ENCODE measurements at places on chromosomes 16 and 17.

DNA sequence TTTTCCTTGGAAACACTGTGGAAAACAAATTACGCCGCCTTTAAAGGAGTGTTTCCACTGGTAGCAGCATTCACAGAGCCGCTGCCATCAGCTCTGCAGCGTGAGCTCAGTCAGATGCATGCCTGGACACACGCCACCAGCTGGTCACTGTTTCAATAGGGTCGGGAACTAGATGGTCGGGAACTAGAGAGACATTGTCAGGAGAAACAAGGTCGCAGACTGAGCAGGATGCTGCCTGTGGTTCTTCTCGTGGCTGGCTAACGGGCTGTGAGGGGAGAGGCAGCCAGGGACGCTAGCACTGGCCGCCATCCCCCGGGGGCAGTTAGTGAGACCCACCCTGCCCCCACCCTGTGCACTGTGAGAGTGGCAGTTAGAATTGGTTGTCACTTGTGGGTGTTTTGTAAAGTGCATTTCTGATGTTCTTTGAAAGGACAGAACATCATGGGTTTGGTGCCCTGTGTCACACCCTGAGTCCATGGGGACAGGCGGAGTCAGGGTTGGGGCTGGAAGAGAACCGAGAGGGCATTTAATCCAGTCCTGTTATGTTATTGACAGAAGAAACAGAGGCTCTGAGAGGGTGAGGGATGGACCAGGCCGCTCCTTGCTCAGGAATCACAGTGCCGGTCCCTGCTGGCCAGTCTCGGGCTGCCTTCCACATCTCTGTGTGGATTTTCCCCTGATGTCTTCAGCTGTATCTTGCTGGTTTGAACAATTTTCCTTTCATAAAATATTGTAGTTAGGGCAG lies 86.3 kb downstream of the SPECC1 start:
- no peak for DNase-seq

DNA sequence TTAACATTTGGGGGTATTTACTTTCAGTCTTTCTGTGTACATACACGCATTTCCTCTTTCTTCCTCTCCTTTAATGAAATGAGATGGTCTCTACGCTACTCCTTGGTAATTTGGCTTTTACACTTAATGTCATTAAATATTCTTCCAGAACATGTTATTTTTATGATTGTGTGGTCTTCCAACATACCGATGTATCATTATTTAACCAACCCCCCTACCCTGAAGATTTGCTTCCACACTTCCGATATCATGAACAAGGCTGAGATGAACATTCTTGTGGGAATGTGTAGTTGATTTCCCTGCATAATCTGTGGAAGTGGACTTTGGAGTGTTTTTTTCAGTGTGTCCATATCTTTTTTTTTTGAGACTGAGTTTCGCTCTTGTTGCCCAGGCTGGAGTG lies 2.3 kb upstream of the PGS1 start:
- no peak for DNase-seq

DNA sequence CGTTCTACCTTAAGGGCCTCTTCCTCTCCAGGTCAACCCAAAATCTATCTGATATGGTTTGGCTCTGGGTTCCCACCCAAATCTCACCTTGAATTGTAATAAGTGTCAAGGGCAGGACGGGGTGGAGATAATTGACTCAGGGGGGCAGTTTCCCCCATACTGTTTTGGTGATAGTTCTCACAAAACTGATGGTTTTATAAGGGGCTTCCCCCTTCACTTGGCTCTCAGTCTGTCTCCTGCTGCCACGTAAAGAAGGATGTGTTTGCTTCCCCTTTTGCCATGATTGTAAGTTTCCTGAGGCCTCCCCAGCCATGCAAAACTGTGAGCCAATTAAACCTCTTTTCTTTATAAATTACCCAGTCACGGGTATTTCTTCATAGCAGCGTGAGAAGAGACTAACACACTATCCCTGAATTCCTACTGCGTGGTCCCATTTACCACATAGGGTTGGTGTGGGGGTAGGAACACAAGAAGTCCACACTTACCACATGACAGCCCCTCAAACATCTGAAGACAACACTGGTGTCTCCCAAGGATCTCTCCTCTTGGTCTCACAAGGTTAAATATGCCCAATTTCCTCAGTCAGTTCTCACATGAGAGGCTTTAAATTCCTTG lies 8.2 kb downstream of the COTL1 start:
- DNase-seq = no peak

DNA sequence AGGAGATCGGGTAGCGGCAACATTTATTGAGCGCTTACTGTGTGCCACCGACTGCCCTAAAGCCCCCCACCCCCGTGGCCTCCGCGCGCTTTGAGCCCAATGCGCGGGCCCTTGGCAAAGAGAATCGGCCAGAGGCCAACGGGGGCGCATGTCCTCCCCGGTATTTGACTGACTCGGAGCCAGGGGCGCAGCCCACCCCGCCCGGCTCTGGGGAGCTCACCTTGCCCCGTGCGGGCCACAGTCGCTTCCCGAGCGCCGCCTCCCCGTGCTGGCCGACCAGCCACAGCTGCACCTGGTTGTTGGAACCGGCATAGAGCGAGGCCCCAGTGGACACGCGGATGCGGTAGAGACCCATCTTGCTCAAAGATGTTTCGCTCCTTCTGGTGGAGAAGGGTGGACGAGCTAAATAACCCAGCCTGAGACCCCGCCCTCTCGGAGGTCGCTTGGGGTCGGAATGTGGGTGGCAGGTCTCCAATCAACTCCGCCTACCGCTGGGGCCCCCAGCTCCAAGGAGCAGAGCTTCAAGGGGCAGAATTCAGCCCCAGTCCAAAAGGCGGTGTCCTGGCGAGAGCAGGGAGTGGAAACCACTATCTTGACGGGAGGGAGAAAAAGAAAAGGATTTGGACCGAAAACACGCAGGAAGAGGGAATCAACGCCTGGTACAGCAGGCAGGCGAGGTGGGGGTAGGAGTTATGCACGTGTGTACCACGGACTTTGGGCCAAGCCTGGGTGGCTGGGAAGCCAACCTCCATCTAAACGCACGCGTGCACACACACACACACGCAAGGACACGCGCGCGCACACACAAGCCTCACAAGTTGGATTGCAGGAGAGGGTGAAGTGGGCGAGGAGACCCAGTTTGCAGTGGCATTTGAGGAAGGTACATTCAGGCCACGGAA lies at the start of gene ALOX15:
ALOX15 (minus strand) TSS at position 382 of the 899 bp plus-strand sequence; CDS start at position 355, 27 bp downstream.
- DNase-seq = no peak

- no peak for DNase-seq
These were observed 12.9 kb downstream of the CMIP start for GRCh38 chr16:81457326-81458133.

GRCh38 chr17:27338536-27338985 lies 44.6 kb downstream of the WSB1 start:
- DNase-seq = no peak

DNA sequence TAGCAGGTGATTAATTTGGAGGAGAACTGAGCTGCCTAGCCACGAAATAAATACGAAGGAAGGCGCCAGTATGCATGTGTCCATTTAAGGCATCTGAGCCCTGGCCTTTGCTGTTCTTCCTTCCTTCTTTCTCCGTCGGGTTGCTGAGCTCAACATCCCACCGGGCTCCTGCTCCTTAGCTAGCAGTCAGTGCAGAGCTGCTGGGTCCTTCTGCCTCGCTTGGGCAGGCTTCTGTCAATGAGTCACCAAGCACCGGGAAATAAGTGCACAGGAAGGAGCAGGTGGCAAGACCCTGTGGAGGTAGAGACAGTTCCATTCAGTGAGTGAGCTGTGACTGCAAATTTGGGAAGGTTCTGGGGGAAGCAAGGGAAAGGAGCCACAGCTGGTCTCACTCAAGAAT lies 120.7 kb downstream of the CCDC182 start:
- no peak for DNase-seq

DNA sequence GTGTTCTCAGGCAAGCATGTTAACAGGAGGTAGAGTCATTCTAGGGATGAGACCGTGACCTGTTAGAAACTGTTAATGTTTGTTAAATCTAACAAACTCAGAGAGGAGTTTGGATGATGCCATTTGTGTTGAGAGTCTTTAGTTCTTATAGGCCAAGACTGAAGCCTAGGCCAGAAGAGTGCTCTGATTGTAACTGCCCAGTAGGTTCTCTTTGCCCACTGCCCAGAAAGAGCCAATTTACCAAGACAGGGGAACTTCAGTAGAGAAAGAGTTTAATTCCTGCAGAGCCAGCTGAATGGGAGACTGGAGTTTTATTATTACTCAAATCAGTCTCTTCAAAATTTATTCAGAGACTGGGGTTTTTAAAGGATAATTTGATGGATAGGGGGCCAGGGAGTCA lies 42.5 kb downstream of the ARHGAP44 start:
- DNase-seq = no peak

DNA sequence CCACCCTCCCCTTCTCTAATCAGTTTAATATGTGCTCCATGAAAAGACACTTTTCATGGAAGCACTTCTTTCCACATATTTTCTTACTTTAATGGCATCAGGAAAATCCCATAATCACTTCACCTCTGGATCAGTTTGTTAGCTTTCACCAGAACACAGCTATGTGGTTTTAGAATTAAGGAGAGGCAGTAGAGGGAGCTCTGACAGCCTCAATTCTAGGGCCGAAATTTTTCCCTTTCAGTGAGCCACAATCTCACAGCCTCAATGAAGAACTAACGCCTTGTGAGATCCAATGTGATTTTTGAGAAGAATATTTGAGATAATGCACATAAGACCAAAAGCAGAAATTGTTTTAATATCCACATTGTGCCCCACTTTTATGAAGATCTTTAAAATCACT lies 1494.0 kb upstream of the CDH8 start:
- no peak for DNase-seq

DNA sequence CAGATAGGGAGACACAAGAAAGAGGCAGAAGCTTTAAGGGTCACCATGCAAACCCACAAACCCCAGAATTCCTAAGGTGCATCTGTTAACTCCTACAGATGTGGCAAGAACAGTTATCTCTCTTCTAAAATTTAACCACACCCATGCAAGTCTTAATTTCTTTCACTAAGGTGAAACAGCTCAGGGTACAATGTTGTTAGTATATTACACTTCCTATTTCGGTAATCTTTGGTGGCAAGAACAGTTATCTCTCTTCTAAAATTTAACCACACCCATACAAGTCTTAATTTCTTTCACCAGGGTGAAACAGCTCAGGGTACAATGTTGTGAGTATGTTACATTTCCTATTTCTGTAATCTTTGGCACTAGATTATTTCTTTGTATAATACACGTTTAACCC lies 6.6 kb downstream of the CCL23 start:
- DNase-seq = no peak

GRCh38 chr16:58455750-58456149 lies 44.2 kb upstream of the NDRG4 start:
- no peak for DNase-seq

- DNase-seq = no peak
These were observed 789.9 kb upstream of the KIF2B start for GRCh38 chr17:53032861-53033271.

DNA sequence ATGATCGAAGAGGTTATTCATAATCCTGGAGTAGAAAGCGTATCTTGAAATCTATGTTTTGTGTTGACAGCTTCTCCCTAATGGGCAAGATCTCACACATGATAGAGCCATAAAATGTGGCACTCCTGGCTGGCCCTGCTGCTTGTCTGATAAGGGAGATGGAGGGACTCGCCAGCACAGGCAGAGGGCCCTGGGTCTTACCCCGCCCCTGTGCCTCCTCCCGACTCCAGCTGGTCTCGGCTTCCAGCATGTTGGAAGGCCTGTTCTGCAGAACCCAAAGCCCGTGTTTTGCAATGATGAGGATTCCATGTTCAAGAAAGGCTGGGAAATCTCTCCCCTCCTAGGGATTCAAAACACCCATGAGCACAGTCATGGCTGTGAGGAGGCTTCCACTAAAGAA lies 106.7 kb upstream of the SDK2 start:
- DNase-seq = no peak

- no peak for DNase-seq
These were observed 1432.0 kb upstream of the GOT2 start for GRCh38 chr16:60166111-60166510.

- DNase-seq = no peak
These were observed 11.0 kb downstream of the KRT33A start for GRCh38 chr17:41339571-41340172.

- DNase-seq = no peak
These were observed 173.0 kb downstream of the CCDC182 start for GRCh38 chr17:57572062-57572461.

GRCh38 chr17:30720013-30720471 lies 104.5 kb downstream of the CRLF3 start:
- DNase-seq = no peak

DNA sequence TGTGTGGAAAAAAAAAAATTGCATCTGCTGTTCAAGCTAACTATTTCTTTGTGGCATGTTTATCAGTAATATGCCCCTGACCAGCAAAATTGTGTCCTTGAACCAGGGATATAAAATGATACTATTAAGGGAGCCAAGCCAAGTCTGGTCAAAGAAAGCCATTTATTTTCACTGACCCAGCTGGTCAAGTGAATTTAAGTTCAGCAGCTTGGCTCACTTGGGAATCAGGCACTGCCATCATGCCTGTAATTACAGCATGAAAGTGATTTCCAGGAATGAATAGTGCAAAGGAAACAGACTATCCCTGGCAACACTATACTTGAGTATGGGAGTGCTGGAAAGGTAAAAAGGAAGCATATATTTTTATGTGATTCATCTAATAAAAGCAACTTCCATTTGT lies 934.6 kb upstream of the CDH8 start:
- no peak for DNase-seq

GRCh38 chr17:17770632-17771044 lies 66.1 kb downstream of the SREBF1 start:
- no peak for DNase-seq

DNA sequence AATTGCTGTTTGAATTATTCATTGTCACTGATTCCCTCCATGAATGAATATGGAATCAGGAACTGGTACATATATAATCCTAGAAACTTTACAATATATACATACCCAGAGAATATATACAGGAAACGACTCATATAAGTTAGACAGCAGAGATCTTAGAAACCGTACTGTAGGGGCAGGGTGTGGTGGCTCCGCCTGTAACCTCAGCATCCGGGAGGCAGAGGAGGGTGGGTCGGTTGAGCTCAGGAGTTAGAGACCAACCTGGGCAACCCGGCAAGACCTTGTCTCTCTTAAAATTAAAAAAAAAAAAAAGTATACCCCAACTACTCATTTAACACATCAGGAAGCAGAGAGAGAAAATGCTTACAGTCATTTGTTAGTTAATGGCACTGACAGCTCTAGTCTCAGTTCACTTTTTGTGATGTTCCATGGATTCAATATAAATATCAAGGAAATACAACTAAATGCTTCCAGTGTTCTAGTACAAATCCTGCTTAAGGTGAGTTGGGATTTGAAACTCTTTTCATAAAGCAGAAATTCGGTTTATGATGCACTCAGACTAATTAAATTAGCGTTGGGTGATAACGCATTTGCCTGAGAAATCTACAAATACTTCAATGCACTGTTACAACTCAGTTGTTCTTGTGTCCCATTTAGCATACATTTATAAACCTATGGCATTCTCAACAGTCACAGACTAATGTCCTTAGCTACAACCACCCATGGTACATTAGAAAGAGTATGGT lies 5.6 kb downstream of the GLG1 start:
- DNase-seq = no peak
